Glutamatergic neuron (in vitro differentiated cells): ENCODE measurements at places on chromosomes 7 and 10. TPM values are rescaled to one million over a fixed set of nuclear protein-coding genes. Genes with fewer than 3 reads are reported as not detected.

FFAR4 gene
- total RNA-seq = not detected

HOXA11 gene
- not detected for total RNA-seq

GRCh38 chr7:120864141-120864900 lies 6.4 kb upstream of the TSPAN12 start:
- DNase-seq = no peak

- no peak for DNase-seq
These were observed 82.3 kb downstream of the ZNF503 start for GRCh38 chr10:75319274-75319673.

- no peak for DNase-seq
These were observed 363.6 kb downstream of the ANKRD30A start for GRCh38 chr10:37488792-37489657.
